ENCODE measurements at places on chromosomes 1 and 21.

GRCh38 chr1:55428944-55429931 lies 214.1 kb upstream of the USP24 start:
- no peak overlapping the region for H3K4me3 ChIP-seq
- H3K27me3 ChIP-seq, result no peaks in the 10 kb centered on the region
- no peaks in the 10 kb centered on the region for H3K4me1 ChIP-seq
- no peak for DNase-seq

- no peak for DNase-seq
- H3K27ac ChIP-seq, result no peak overlapping the region
- no peaks in the 10 kb centered on the region for H3K36me3 ChIP-seq
- no peak overlapping the region for H3K4me3 ChIP-seq
Observed at GRCh38 chr1:63975481-63975880, 201.7 kb downstream of the ROR1 start.

GRCh38 chr1:92804721-92805201 lies 19.9 kb upstream of the EVI5 start:
- no peaks in the 10 kb centered on the region for H3K27me3 ChIP-seq
- no peak overlapping the region for H3K4me3 ChIP-seq
- H3K36me3 ChIP-seq, result no peaks in the 10 kb centered on the region
- peaks cover 6% of the 10 kb centered on the region for H3K4me1 ChIP-seq
- no peak overlapping the region for H3K27ac ChIP-seq

DNA sequence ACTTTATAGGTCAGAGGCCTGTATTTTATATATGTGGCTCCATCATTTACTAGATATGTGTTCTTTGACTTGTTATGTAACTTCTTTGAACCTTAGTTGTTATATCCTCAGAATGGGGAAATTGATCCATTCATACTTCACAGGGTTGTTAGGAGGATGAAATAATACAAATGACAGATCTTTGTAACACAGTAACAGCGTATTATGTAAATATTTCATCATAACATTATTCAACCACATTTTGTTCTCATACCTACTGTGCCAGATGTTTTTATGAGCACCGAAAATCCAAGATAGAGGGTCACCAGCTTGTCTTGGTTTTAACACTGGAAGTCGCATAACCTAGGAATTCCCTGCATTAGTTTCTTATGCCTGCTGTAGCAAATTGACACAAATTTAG lies 3.3 kb downstream of the SUCO start:
- no peaks in the 10 kb centered on the region for H3K27me3 ChIP-seq
- no peak for DNase-seq
- H3K27ac ChIP-seq, result no peak overlapping the region
- peaks cover 22% of the 10 kb centered on the region for H3K4me1 ChIP-seq
- H3K4me3 ChIP-seq, result no peak overlapping the region
- H3K36me3 ChIP-seq, result no peaks in the 10 kb centered on the region

GRCh38 chr21:41833497-41834115 lies 45.5 kb downstream of the PRDM15 start:
- H3K36me3 ChIP-seq, result peaks cover 24% of the 10 kb centered on the region
- no peak overlapping the region for H3K4me3 ChIP-seq
- H3K4me1 ChIP-seq, result no peaks in the 10 kb centered on the region
- H3K27ac ChIP-seq, result no peak overlapping the region
- DNase-seq, result no peak

Measured in esophagus squamous epithelium (tissue), 5 donors.